ENCODE measurements at places on chromosomes 11 and 22. TPM values are rescaled to one million over a fixed set of nuclear protein-coding genes. Genes with fewer than 3 reads are reported as not detected.

- no peak for DNase-seq
Measured at GRCh38 chr11:19887842-19888241, 175.2 kb downstream of the NAV2 start.

DNA sequence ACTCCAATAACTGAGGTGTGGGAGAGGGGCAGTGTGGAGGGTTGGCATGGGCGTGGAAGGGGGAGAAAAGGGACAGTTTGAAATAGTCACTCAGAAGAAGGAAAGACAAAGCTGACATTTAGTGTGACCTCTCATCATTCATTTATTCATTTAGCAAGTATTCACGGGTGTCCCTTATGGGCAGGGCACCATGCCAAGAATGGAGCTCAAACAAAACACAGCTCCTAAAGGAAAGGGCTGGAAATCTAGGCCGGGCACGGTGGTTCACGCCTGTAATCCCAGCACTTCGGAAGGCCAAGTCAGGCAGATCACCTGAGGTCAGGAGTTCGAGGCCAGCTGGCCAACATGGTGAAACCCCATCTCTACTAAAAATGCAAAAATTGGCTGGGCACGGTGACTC, 19.4 kb upstream of the DGKZ start:
- no peak for DNase-seq

DNA sequence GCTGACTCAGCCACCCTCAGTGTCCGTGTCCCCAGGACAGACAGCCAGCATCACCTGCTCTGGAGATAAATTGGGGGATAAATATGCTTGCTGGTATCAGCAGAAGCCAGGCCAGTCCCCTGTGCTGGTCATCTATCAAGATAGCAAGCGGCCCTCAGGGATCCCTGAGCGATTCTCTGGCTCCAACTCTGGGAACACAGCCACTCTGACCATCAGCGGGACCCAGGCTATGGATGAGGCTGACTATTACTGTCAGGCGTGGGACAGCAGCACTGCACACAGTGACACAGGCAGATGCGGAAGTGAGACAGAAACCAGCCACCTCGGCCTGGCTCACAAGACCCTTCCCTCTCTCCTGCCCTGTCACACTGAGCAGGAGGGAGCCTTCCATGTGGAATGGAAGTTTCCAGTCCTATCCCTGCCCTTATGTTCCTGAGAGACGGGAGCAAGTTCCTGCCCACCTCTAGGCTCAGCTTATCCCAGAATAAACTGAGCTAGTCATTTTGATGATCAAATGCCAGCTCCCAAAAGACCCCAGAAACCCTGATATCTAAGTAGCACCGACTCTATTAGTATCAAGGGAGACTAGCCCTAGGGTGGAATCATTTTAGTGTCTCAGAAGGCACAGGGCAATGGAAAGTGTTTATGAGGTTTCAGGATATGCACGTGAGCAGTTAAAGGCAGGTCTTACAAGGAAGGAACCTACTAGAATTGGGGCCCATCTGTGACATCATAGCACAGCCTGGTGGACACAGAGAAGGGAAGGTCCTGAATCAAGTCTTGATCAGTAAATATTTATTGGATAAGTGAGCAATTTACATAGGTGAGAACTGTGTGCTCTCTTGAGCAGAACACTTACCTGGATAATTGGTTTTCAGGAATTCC, 6.3 kb upstream of the IGLL5 start:
- no peak for DNase-seq

DNA sequence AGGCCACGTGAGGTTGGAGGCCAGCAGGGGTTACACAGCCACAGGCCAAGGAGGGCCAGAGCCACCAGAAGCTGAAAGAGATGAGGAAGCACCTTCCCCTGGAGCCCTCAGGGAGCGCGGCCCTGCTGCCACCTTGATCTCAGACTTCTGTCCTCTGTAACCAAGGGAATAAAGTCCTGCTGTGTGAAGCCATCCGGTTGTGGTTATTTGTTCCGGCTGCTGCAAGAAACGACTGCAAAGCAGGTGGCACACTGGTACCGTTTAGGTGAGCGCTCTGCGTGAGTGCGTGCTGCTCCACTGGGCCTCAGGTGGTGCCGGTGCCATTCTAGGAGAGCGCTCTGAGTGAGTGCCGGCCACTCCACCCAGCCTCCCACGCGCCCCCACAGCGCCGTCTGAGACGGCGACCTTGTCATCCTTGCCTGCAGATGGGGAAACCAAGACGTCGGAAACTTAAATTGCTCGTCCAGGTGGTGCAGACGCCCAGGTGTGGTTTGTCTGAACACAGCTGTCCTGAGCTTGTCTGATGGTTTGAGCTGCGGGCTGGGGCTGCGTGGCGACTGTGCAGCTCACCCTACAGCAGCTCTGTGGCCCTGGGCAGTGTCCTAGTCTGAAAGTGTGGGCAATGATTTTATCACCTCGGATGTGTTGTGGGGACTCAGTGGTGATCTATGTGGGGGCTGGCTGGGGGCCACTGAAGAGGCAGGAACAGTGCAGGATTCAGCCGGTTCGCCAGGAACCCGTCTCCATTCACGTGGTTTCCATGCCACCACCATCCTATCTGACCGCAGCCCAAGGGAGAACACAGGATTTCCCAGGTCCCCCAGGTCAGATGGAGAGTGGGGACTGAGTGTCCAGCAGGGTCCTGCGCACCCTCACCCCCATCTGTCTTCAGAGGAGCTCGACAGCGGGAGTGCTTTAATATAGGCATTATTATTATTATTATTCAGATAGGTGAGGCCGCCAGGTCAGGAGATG, 4.6 kb upstream of the MRGPRG start:
- no peak for DNase-seq

- DNase-seq = no peak
Measured at GRCh38 chr11:10460611-10461275, 5.7 kb downstream of the AMPD3 start.

- no peak for DNase-seq
Measured at GRCh38 chr11:7484645-7485044, 661 bp upstream of the OLFML1 start.

DNA sequence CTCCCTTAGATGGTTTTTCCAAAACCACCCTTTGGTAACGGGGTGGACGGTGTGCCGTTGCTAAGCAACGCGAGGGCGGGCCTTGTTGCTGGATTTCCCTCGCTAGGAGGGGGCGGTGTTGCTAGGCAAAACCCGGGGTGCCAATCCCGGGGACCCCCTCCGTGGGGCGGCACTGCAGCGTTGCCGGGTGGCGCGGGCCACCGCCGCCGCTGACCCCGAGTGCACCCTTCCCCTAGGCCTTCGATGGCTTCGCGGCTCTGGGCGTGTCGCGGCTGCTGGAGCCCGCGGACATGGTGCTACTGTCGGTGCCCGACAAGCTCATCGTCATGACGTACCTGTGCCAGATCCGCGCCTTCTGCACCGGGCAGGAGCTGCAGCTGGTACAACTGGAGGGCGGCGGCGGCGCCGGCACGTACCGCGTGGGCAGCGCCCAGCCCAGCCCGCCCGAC, 8.9 kb downstream of the EHBP1L1 start:
- DNase-seq = no peak

SLC43A1 gene
- polyA plus RNA-seq = 14.1 TPM

CARNS1 gene
- polyA plus RNA-seq = 73.3 TPM

DNA sequence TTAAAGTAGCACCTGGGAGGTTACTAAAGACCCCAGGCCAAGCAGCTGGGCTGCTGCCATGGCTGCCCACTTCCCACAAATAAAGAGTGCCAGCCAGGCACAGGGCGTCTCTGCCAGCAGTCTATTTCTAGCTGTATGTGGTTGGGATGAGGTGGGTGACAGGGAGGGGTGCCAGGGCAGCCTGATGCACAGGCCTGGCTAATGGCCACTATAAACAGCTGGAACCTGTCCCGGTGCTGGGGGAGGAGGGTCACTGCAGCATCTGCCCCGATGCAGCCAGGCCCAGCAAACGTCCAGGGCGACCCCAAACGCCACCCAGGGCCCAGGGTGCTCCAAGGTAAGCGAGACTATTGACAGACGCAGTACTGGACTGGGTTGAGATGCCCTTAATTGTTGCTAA, 37.4 kb downstream of the SCUBE1 start:
- no peak for DNase-seq

DNA sequence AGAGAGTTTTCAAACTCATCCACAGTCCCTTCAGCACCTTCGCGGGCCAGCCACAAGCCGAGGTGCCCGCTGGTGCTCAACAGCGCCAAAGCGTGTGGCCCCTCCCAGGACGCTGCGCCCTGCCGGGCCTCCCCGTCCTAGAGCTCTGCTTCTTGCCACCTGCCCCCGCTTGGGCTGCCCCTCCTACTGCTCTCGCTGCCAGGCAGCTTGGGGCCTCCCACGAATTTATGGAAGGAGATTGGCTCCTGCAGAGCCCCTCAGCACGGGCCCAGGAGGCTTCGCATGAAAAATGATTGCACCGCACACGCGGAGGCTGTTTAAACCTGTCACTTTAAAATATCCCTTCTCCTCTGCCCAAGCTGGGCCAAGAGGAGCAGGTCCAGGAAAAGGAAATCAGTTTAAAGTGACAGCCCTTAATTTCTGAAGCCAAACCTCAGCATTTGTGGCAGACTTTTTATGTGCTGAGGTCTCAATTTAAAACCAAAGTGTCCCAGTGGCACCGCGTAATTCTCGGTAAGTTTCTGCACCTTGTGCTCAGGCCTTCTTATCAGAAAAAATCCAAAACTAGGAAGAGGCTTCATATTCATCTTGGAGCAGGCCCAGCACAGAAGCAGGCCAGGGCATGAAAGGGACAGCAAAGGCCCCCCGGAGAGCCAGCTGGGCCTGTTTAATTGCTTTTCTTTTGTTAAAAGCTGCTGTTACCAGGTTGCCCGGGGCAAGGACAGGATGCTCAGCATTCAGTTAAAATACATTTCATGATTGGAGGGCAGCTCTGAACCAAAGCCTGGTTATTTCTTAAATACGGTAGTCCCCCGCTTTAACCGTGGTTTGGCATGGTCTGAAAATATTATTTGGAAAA, 303.6 kb downstream of the OPCML start:
- peak; percentile 1 for DNase-seq

- DNase-seq = no peak
Measured at GRCh38 chr11:56932572-56933220, 56.0 kb upstream of the OR5AK2 start.

GRCh38 chr11:72703267-72704008, 29.2 kb upstream of the PDE2A start:
- peak; percentile 63 for DNase-seq

- DNase-seq = peak; percentile 65
Measured at GRCh38 chr11:74929431-74930363, 19.2 kb downstream of the XRRA1 start.

- no peak for DNase-seq
Measured at GRCh38 chr11:87030458-87031054, 7.2 kb upstream of the TMEM135 start.

ZNHIT2 gene
- 4.3 TPM for polyA plus RNA-seq

ESAM gene
- polyA plus RNA-seq = 46.2 TPM

- no peak for DNase-seq
Measured at GRCh38 chr11:82722231-82722630, 11.4 kb downstream of the FAM181B start.

GRCh38 chr11:117219455-117219854, 12.4 kb downstream of the PCSK7 start:
- no peak for DNase-seq

DNA sequence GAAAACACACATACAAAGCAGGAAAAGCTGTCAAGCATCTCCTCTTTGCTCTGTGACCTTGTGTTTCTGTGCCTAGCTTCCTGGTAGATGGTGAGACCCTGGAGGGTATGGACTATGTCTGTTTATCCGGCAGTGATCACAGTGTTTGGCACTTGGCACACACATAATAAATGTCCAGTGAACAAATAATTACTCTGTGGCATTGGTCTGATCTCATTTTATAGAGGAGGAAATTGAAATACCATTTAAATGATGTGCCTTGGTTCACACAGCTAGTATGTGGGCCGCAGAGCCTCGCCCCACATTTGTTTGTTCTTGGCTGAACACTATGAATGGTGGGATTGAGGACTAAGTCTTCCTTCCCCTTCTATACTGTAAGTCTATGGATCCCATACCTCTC, 104.7 kb upstream of the SPON1 start:
- no peak for DNase-seq

LRRC74B gene
- 0.18 TPM for polyA plus RNA-seq

- no peak for DNase-seq
Measured at GRCh38 chr11:3014057-3014938, 22.2 kb upstream of the NAP1L4 start.

DNA sequence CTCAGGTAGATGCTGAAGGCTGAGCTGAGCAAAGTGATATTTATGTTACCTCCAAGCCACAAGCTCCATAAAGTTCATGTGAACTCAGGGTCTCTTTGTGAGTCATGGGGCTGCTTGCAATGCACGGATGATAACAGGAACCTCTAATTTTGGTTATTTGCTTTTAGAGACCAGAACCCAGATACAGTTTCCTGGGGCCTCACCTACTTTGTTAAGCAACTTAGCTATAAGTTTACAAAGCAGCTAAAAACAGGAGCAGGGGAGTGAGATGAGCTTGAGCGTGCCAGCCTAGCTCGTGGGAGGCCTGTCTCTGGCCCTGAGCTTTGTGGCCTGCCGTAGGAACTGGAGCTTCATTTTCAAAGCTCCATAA, 29.2 kb downstream of the SREBF2 start:
- no peak for DNase-seq

GRCh38 chr11:73428699-73429098, 52.5 kb downstream of the RELT start:
- DNase-seq = no peak

KCNQ1 gene
- polyA plus RNA-seq = 2.1 TPM
